ENCODE measurements at places on chromosomes 7 and 10. TPM values are rescaled to one million over a fixed set of nuclear protein-coding genes. Genes with fewer than 3 reads are reported as not detected.

Gene UBE2D1
- 22.4 TPM for total RNA-seq

DNA sequence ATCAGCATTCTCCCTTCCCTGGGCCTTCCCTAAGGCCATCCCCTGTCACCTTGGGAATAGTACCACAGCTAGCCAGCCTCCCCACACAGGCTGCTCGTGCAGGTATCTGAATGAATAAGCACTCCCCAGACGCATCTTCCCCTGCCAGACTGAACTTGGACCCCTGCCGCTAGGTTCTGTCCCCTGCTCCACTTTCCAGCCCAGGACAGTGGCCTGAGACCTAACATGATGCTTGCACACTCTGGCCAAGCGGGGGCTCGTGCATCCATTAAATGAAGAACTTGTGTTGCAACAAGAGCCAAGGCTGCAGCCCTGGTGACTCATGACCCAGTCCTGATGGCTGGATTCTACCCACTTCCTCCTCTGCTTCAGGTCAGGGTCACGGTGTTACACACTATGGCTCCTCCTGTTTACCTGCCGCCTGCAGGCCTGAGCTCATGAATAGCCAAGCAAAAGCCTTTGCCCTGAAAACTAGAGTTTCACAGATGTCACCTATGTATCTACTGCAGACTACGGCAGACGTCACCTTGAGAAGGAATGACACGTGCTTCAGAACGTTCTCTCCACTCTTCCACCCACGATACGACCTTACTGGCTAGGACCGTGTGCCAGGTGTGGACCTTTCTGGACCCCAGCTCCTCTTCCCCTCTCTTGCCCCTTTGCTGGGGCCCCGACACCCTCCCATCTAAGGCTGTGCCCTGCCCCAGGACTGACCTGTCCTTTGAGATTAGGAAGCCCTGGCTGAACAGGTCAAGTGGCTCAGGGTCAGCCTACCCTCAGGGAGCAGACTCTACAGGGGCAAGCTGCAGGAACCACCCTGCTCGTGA is 6.5 kb downstream of the ASB13 start:
- no peak for DNase-seq
- H3K27ac ChIP-seq: peak overlapping the region; percentile 87
- no peaks in the 10 kb centered on the region for H3K36me3 ChIP-seq
- no peak overlapping the region for H3K4me3 ChIP-seq

Gene PILRA
- 4.3 TPM for total RNA-seq

Gene ACSM6
- not detected for total RNA-seq

GRCh38 chr7:87543623-87544022 is 57.1 kb downstream of the ABCB1 start:
- H3K4me3 ChIP-seq: no peak overlapping the region
- no peaks in the 10 kb centered on the region for H3K4me1 ChIP-seq
- H3K27ac ChIP-seq: no peak overlapping the region
- no peak for DNase-seq
- H3K36me3 ChIP-seq: no peaks in the 10 kb centered on the region
- H3K27me3 ChIP-seq: no peaks in the 10 kb centered on the region

GRCh38 chr7:36038063-36038721 is 114.9 kb upstream of the EEPD1 start:
- no peak overlapping the region for H3K4me3 ChIP-seq
- DNase-seq: no peak
- peak overlapping the region; percentile 82 for H3K27ac ChIP-seq

Gene PPP1R17
- not detected for total RNA-seq

Gene RET
- 1.8 TPM for total RNA-seq

- no peak overlapping the region for H3K4me3 ChIP-seq
- no peak overlapping the region for H3K27ac ChIP-seq
- no peaks in the 10 kb centered on the region for H3K4me1 ChIP-seq
- H3K27me3 ChIP-seq: no peaks in the 10 kb centered on the region
- H3K36me3 ChIP-seq: no peaks in the 10 kb centered on the region
These were observed 148.4 kb downstream of the MDFIC start for GRCh38 chr7:115070311-115070710.

- no peaks in the 10 kb centered on the region for H3K27me3 ChIP-seq
- H3K4me3 ChIP-seq: no peak overlapping the region
- H3K36me3 ChIP-seq: no peaks in the 10 kb centered on the region
- no peak for DNase-seq
- no peaks in the 10 kb centered on the region for H3K4me1 ChIP-seq
These were observed 210.2 kb upstream of the AGK start for GRCh38 chr7:141340991-141341390.

DNA sequence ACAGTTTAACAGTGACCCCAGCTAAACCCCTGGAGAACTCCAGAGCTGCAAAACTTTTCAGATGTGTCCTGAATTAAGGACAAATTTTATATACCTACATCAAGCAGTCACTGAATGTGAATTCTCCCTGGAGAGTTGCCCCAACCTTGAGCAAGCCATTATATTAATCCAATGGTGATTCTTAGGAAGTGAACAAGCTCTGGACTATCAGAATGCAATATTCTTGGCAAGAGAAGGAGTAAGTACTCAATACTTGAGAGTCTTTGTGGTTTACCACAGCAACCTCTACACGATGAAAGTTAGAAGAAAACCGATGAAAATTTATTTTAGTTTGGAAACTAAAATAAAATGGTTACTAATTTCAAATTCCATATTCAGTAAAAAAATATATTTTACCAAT is 19.3 kb upstream of the ZNF365 start:
- no peak overlapping the region for H3K4me3 ChIP-seq
- no peaks in the 10 kb centered on the region for H3K4me1 ChIP-seq
- no peaks in the 10 kb centered on the region for H3K36me3 ChIP-seq
- no peaks in the 10 kb centered on the region for H3K27me3 ChIP-seq

GRCh38 chr10:29482591-29483431 is 152.0 kb downstream of the SVIL start:
- H3K4me3 ChIP-seq: no peak overlapping the region
- H3K36me3 ChIP-seq: no peaks in the 10 kb centered on the region
- no peak overlapping the region for H3K27ac ChIP-seq
- H3K27me3 ChIP-seq: no peaks in the 10 kb centered on the region

GRCh38 chr10:6501931-6502330 is 78.1 kb downstream of the PRKCQ start:
- H3K4me1 ChIP-seq: no peaks in the 10 kb centered on the region
- DNase-seq: no peak
- H3K27ac ChIP-seq: no peak overlapping the region
- H3K27me3 ChIP-seq: no peaks in the 10 kb centered on the region
- H3K4me3 ChIP-seq: no peak overlapping the region
